ENCODE measurements at places on chromosomes 7 and 10.

GRCh38 chr7:105268511-105269392 lies 120.0 kb downstream of the SRPK2 start:
- DNase-seq: peak; percentile 65

DNA sequence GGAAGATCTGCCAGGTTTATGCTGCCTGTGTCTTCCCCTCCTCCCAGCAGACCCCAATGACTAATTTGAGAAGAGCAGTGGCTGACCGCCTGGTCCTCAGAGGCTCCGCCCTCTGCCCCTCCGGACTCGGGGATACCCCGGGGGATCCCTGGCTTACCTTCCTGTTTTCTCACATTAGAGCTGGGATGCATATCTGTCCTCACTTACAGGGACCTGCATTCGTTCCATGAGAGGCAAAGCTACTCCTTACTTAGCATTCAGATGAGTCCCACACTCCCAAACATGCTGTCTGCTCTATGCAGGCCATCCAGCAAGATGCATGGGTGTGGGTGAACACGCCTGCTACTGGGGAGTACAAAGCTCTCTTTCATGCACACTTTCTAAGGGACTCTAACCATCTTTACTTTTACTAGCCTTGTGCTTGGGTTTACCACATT lies 24.0 kb downstream of the VOPP1 start:
- DNase-seq: no peak

GRCh38 chr7:312424-312823 lies 22.5 kb downstream of the FOXL3 start:
- no peak for DNase-seq

GRCh38 chr7:107614425-107614824 lies 34.4 kb downstream of the BCAP29 start:
- DNase-seq: no peak

GRCh38 chr10:6346631-6347030 lies 143.9 kb downstream of the PFKFB3 start:
- DNase-seq: no peak

GRCh38 chr10:58070956-58071355 lies 196.7 kb downstream of the IPMK start:
- DNase-seq: no peak

DNA sequence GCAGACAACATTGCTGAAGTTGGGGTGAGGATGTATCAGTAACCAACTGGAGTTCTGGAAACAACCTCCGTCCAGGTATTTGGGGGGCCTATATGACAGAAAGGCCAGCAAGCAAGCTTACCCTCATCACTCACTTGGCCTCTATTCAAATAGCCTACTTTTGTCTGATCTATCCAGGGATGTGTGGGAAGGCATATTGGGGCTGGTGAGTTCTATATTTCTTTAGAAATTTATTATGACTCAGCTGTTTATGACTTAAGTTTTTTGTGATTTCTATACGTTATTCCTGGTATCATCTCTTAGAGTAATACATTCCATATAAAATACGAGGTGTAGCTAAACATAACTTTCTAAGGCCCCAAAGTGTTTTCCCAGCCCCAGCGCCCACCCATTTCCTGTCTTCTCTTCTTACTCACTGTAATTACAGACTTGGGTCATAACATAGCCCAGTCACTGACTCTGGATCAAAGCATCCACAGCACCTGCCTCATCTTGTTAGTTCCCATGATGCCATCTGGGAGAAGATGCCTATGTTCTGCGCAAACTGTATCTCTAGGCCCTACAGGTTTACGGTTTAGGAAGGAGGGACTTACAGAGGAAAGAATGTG lies 18.1 kb downstream of the GARS1 start:
- DNase-seq: no peak

- no peak for DNase-seq
These were observed 50.9 kb downstream of the TFAM start for GRCh38 chr10:58436071-58436470.

- no peak for DNase-seq
These were observed 27.3 kb downstream of the PLXDC2 start for GRCh38 chr10:19843487-19843886.

- DNase-seq: no peak
These were observed 179.8 kb upstream of the PFKP start for GRCh38 chr10:2887391-2888070.

DNA sequence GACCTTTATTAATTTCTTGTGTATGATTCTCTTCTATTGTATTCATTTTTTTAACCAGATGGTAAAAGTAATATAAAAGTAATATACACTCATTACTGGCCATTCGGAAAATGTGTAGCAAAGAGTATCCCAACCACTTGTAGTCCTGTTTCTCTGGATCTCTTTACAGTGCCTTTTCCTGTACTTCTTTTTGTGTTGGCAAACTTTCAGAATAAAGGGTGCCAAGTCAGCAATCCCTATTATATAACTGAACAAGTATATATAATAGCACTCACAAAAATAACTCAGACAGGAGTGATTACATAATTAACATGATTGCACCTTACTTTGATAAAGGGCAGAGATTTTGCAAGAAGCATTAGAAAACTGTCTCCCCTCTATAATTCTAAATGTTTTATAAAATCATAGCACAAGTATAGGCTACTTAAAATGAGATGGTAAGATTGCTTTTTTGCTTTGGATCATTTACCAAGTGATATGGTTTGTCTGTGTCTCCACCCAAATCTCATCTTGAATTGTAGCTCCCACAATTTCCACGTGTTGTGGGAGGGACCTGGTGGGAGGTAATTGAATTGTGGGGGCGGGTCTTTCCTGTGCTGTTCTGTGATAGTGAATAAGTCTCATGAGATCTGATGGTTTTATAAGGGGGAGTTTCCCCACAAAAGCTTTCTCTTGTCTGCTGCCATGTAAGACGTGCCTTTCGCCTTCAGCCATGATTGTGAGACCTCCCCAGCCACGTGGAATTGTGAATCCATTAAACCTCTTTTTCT lies 41.5 kb upstream of the EPC1 start:
- no peak for DNase-seq

GRCh38 chr7:155194382-155195140 lies 103.1 kb upstream of the INSIG1 start:
- no peak for DNase-seq

Data from OCI-M1 (cell line).